Common myeloid progenitor, CD34-positive (primary cell): ENCODE measurements at places on chromosomes 12 and 14.

- DNase-seq: peak; percentile 54
Measured at GRCh38 chr12:112419297-112420133, 768 bp downstream of the PTPN11 start.

- no peak for DNase-seq
Measured at GRCh38 chr12:28443337-28443736, 253.1 kb downstream of the CCDC91 start.

GRCh38 chr12:1691123-1692007 is 495 bp downstream of the ADIPOR2 start:
- peak; percentile 19 for DNase-seq

DNA sequence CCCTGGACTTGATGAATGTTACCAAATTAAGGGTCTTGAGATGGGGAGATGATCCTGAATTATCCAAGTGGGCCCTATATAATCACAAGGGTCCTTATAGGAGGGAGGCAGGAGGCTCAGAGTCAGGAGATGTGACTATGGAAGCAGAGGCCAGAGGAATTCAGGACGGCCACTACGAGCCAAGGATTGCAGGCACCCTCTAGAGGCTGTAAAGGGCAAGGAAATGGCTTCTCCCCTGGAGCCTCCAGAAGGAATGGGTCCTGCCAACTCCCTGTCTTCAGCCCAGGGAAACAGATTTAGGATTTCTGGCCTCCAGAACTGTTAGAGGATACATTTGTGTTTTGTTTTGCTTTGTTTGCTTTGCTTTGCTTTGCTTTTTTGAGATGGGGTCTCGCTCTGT is 8.8 kb downstream of the BDKRB1 start:
- DNase-seq: no peak

- peak; percentile 61 for DNase-seq
Measured at GRCh38 chr14:76929927-76930326, 98.6 kb downstream of the IRF2BPL start.

GRCh38 chr14:105664691-105665090 is 138.3 kb downstream of the TMEM121 start:
- no peak for DNase-seq

DNA sequence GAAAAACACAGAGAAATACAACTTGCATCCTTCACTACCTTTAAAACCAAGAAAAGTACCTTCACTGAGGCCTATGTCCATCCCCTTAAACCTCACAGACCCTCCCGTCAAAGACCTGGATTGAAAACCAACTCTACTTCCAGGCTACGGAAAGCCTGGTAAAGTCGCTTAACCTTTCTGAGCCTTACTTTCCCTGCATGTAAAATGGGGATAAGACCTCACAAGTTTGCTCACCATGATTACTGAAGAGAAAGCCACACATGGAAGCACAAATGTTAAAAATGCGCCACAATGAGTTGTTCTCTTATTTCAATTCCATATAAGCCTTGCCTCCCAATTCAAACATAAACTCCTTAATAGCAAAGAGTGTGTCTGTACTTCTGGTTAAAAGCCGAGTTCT is 8.4 kb downstream of the ACTN1 start:
- DNase-seq: no peak

DNA sequence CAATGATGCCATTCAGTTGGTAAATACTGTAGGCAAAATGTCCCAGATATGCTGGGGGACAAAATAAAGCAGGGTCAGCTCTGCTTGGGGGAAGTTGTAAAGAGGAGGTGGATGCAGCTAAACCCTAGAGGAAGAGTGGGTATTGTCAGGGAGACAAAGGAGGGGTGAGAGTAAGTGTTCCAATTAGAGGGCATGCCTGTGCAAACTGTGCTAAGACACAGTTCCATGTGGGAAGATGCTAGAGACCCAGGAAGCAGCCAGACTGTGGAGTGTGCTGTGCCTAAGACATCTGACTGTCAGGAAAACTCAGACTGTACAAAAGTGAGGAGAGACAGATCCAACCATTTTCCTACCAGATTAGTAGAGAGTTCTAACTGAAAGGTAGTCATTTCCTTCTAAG is 474.3 kb downstream of the ATP23 start:
- no peak for DNase-seq

DNA sequence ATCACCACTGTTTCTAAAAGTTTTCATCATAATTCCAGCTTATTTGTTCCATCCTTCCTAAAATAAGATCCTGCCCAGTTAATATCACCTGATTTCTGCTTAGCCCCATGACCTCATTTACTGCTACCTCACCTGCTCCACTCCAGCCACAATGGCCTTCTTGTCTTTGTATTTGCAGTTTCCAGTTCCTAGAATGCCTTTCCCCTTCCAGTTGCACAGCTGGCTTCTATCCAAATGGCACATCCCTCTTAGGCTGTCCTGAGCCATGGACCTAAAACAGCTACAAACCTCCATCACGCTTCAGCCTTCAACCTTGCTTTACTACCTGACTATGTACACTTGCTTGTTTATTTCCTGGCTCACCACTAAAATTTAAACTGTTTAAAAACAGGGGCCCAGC is 6.5 kb upstream of the LGMN start:
- DNase-seq: no peak
